ENCODE measurements at places on chromosomes 2 and 18.
A peak's percentile ranks its signal among the peaks of the same experiment; 100 is the strongest.

GRCh38 chr2:155368934-155369333 is 670.4 kb downstream of the KCNJ3 start:
- no peak for DNase-seq

DNA sequence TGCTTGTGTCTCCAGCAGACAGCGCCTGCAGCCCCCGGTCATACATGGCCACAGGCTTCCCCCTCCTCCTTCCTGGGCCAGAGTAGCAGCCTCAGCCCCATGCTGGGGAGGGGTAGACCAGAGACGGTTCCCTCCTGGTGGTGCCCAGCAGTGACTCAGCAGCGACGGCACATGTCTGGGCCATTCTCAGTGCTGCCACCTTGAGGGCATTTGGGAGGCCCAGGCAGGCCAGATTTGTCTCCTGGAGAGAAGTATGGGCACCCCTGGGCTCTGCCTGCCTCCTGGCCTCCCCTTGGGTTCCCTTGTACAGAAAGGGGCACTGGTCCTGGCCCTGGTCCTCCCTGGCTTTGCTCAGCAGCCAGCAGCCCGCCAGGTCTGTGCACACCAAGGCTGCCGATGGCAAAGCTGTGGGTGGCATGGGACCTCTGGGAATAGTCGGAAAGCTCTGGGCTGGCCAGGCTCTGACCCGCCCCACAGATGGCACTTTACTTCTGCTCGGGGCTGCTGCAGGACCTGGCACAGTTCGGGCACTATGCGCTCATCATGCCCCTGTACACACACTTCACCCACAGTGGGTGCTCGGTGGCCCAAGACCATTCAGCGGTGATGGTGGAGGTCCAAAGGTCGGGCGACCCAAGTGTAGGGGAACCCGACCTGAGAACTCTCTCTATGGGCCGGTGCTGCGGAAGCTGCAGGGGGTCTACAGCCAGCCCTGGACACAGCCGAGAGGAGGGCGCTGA is 11.4 kb upstream of the ALPI start:
- no peak for DNase-seq

DNA sequence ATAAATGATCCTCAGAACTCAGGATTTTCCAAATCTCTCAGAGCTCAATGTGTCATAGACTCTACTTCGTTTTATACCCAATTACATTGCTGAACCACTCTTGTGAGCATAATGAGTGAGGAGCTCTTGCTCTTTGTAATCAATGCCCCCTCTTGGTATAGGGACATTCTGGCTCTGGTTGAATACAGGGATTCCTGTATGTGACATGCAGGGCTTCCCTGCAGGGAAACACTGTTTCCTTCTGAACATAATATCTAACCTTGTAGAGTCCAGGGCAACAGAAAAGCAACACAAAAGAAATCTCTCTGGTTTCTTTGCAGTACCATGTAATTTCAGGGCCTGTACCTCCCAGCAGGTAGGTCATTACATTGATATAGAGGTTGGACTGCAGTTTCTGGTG is 101.5 kb downstream of the CPS1 start:
- no peak for DNase-seq

- DNase-seq: no peak
Measured at GRCh38 chr18:67670024-67670543, 153.6 kb upstream of the DSEL start.

- no peak for DNase-seq
Measured at GRCh38 chr2:190050001-190050400, 12.5 kb downstream of the MSTN start.

DNA sequence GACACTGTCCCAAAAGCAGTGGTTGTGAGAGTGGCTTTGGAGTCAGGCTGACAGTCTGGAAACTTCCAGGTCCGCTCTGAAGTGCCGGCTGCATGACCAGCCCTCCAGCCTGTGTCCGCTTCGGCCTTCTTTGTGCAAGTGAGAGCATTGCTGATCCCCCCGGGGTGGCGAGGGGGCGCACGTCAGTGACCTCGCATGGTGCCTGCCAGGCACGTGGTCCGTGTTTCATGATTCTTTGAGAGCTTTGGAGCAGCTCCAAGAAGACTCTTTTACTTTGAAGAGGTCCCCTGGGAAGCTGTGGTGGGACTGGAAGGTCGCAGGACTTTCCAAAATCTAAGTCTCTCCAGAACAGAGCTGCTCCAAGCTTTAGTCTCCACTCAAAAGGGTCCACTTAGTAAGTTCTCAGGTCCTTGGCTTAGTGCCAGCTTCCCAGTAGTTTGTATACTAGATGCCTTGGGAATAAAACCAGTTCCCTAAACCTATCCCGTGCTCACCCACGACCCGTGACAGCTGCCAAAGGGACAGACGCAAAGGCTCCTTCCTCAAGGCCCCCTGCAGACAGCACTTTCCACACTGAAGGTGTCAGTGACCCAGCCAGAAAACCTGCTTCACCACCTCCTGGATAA is 68.8 kb downstream of the ADI1 start:
- no peak for DNase-seq

- peak; percentile 25 for DNase-seq
Measured at GRCh38 chr2:42072349-42073118, 24.7 kb downstream of the PKDCC start.

DNA sequence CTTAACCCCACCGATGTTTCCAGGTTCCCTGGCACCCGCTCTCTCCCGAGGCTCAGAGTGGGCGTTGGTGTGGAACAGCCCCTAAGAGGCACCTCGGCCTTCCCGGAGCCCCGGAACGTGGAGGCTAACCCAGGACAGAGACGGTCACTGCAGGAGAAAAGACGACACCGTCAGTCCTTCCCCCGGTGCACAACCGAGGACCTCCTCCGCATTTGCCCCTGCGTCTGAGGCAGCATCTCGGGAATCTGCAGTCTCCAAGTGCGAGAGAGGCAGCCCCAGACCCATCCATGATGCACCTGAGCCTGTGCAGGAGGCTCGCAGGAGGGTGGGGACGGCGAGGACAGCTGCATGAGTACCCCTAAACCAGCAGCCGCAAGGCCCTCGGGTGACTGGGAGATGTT is 204.9 kb upstream of the SALL3 start:
- no peak for DNase-seq

GRCh38 chr2:26487192-26487591 is 9.3 kb upstream of the OTOF start:
- no peak for DNase-seq

- no peak for DNase-seq
Measured at GRCh38 chr2:26754972-26755670, 9.0 kb upstream of the SLC35F6 start.

DNA sequence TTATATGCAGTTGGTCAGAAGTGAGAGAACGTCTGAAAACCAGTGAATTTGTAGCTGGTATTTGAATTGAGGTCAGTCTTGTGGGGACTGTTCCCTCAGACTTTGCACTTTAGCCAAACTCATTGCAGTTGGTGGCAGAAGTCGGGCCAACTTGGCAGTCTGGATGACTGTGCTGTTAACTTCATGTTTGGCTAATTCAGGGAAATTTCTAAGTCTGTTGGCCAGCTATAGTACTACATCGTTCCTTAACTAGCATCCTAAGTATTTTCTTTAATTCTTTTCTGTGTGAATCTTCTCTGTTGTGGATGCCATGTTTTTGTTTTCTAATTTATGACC is 806.8 kb upstream of the GCFC2 start:
- DNase-seq: no peak

Data from NCI-H1092 (cell line).